ENCODE measurements at places on chromosomes 7 and 10. TPM values are rescaled to one million over a fixed set of nuclear protein-coding genes. Genes with fewer than 3 reads are reported as not detected.

Gene VAX1
- total RNA-seq: not detected

DNA sequence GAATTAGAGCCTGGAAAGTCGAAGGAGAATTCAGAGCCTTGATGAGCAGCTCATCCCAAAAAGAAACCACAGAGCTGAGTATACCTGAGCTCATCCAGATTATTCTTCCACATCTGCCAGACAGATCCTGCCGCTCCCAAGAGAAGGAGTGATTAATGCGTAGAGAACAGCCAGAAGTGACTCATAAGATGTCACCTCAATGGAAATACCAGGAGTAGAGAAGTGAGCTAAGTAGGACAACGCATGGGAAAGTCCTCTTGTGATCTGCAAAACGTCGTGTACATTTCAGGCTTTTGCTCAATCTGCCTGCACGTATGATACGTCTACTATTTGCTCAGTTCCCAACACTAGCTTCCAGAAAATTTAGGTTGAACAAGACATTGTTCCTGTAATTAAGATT is 230.5 kb upstream of the AUTS2 start:
- DNase-seq: no peak

DNA sequence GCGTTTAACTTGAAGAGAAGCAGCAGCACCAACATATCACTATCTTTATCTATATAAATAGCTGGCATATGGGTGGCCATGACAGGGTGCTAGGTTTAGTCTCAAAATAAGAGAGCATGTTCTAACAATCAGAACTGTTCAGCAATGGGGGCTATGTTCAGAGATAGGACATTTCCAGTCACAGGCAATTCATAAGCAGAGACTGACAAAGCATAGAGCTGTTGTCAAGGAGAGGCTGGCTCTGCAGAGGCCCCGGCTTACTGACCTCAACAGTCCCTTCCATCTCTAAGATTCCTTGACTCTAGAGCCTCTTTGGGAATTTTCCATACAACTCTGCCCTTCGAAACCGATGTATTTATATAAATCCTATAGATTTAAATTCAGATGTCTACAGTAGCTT is 17.2 kb downstream of the ANK3 start:
- no peak for DNase-seq

Gene TFPI2
- total RNA-seq: not detected

Gene ZC3HAV1L
- total RNA-seq: 10.9 TPM

Gene ARHGAP22
- 4.0 TPM for total RNA-seq

Gene HOXA7
- 0.44 TPM for total RNA-seq

Measured in MCF 10A (cell line).